ENCODE measurements at places on chromosomes 1 and 21.
A peak's percentile ranks its signal among the peaks of the same experiment; 100 is the strongest.

DNA sequence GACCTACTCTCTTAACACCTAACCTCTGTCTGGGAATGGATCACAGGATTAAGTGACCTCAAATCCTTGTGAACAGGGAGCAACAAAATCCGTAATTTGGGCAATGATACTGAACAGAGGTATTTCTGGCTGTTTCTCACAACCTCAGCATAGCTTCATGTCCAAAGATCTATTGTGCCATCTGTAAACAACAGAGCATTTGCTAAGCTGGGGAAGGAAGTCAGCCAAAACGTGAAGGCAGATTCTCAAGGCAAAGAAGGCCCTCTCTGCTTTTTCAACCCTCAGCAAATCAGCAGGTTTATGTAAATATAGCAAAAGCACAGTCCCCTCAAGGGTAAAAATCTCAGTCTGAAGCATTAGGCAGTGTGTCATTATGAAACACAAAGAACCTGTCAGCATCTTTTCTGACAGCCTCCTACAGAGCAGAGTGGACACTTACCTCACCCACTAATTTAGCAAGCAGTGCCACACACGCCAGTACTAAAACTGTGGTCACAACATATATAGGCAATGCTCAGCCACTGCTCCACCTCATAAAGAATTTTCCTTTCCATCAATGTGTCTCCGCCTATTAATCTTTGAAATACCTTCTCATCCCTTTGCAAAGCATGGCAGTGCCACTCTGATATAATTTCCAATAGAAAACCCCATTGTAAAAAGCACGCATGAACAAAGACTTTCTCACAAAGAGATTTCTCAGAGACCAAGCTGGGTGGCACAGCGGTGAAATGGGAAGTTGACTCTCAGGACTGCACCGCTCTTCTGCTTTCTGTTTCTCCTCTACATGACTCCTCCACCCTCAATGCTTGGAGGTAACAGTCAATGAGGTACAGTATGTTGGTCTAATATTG, 188.0 kb downstream of the RERE start:
- no peak for DNase-seq

DNA sequence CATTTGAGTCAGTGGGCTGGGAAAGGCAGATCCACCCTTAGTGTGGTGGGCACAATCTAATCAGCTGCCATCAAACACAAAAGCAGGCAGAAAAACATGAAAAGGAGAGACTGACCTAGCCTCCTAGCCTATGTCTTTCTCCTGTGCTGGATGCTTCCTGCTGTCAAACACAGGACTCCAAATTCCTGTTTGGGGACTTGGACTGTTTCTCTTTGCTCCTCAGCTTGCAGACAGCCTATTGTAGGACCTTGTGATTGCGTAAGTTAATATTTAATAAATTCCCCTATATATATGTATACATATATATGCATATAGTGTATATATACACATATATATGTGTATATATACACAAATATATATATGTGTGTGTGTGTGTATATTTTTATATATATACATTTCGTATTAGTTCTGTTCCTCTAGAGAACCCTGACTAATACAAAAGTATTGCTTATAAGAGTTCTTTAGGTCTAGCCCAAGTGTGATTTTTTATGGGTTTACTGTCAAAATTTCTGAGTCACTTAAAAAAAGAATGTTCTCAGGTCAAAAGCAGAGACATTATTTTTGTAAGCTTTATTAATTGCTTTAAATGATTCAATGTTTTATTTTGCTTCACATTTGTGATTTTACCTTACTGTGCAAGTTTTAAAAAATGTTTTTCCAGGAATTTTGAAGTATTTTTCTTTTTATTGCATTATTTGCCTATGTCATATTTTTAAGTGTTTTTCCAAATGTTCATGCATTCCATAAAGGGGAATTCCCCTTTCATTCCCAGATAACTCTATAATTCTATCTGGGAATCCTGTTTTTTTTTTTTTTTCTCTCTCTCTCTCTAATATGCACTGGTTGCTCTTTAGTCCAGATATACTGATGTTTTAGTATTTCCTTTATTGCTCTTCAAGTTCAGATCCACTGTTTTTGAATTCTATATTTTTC, 92.1 kb upstream of the ADAMTS5 start:
- DNase-seq: no peak

- peak; percentile 65 for DNase-seq
Measured at GRCh38 chr1:24932284-24932683, 2.2 kb upstream of the RUNX3 start.

GRCh38 chr1:244665771-244666217, 12.9 kb downstream of the DESI2 start:
- DNase-seq: no peak

DNA sequence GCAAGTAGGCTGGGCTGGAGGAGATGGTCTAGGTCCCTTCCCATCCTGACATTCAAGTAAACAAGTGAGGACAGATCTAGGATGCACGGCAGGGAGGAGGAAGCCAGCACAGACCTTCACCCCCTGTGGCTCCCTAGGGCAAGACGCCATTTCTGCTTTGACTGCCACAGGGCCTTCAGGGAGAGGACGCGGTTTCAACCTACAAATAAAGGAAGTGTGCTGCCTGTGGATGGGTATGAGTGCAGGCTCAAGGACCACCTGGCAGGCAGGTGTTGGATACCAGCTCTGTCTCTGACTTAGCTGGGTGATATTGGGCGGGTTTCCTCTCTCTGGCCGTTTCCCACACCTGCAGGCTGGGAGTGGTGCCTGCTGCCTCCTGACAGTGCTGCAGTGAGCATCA, 16.2 kb downstream of the SLC2A1 start:
- no peak for DNase-seq

DNA sequence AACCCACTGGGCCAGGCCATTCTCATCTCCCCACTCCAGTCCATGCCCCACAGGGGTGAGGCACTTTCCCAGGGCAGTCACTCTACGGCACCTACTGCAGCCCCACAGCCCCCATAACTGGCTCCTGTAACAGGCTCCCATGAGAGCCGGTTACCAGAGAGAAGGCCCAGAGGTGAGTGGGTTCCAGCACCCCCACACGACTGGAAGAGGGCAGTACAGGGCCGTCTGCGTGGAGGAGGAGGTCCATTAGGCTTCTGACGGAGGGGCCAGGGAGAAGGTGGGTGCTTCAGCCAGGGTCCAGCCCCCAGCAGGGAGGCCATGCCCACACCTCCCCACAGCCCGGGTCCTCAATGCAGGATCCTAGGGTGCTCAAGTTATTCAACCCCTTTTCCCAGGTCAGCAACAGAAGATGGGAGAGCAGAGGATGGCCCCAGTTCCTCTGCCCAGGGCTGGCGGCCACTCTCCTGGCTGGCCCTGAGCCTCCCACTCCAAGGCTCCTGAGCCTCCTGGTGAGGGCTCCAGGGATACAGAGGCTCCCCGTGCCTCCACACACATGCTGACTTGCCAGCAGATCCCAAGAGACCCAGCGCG, 1.6 kb downstream of the ACAP3 start:
- DNase-seq: no peak

- no peak for DNase-seq
Measured at GRCh38 chr1:1003618-1004419, 3.9 kb upstream of the HES4 start.

GRCh38 chr1:11650331-11650991, 3.8 kb downstream of the FBXO2 start:
- DNase-seq: peak; percentile 74

DNA sequence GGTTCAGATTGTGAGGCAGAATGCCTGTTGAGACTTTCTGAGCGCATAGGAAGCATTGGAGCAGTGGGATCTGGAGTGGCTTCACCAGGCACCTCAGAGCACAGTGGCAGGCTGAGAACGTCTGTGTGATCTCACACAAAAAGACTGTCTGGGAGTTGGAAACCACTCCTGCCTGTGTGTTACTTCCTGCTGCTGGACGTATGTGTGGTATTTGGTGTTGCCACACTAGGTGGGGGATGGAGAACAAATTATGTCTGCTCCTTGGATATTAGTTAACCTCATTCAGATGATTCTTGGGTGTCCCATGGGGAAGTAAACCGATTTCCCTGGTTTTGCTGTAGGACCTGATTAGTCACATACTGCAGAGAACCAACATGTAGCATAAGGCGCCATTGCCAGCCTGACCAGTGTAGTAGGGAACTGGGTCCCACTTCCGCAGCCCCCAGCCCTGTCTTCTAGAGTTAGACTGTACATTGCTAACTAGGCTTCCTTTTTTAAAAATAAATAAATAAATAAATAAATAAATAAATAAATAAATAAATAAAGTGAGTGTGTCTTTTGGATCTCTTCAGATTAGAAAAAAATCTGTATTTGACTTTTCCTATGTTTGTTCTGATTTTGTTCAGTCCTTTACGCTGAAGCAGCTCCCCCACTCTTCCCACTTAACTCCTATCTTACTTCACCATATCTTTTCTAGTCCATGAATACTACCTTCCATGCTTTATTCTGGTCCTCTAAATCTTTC, 26.9 kb downstream of the UCK2 start:
- no peak for DNase-seq

GRCh38 chr1:62954758-62955157, 170.8 kb downstream of the ATG4C start:
- no peak for DNase-seq

DNA sequence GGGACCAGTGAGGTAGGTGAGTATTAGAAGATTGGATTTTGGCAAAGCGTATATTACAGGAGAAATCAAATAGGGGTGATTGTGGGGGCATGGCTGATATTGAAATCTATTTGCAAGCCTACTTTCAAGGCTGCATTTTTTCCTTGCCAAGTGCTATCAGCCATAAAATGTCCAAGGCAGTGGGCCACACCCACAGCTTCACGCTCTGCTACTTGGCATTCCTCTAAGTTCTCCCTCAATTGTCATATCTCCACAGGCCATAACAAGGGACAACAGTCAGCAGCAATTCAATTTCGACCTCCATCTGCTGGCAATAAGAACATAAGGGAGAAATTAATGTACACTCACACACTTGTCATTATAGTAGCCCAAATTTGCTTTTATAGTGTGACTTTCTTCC, 667.1 kb upstream of the PKN2 start:
- no peak for DNase-seq

GRCh38 chr1:45008516-45008915, 2.6 kb downstream of the HECTD3 start:
- no peak for DNase-seq

GRCh38 chr1:194624833-194625232, 1438.4 kb upstream of the B3GALT2 start:
- no peak for DNase-seq

- no peak for DNase-seq
Measured at GRCh38 chr1:50877641-50878040, 82.4 kb downstream of the FAF1 start.

- DNase-seq: no peak
Measured at GRCh38 chr1:9284061-9284460, 8.6 kb upstream of the SPSB1 start.

- DNase-seq: no peak
Measured at GRCh38 chr1:160451859-160452232, 51.5 kb downstream of the VANGL2 start.

DNA sequence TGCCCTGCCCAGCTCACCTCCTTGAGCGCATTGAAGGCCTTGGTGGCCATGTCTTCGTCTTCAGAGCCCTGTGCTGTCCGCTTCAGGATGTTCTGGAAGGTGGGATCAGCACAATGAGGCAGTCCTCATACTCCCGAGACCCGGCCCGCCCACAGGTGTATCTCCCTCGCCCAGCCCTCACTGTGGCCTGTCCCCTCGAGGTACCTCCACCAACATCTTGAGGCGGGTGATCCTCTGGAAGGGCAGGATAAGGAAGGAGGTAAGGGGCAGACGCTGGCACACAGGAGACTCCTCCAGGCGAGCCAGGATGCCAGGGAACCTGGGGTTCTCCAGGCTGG, 7.1 kb downstream of the ARHGEF19 start:
- DNase-seq: no peak

GRCh38 chr1:5312862-5313261, 658.5 kb downstream of the AJAP1 start:
- DNase-seq: no peak

DNA sequence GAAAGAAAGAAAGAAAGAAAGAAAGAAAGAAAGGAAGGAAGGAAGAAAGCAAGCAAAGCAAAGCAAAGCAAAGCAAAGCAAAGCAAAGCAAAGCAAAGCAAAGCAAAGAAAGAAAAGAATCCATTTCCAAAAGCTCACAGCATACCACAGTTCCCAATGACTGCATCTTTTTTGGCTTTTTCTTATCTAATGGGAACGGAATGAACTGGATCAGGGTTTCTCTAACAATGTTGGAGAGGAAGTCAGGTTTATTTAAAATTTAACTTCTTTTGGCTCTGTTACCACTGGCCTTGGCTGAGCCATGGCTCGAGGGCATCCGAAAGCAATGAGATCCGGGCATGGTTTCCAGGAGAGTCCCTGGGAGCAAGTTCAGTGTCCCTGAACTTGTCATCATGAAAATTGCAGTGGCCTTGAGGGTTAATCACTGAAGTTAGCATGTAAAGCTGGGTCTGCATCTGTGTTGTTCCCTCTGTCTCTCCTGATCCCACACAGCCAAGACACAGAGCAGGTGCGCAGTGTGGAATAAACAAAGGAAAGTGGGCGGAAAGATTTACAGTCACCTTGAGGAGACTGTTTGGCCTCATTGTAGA, 34.6 kb upstream of the CTPS1 start:
- no peak for DNase-seq

DNA sequence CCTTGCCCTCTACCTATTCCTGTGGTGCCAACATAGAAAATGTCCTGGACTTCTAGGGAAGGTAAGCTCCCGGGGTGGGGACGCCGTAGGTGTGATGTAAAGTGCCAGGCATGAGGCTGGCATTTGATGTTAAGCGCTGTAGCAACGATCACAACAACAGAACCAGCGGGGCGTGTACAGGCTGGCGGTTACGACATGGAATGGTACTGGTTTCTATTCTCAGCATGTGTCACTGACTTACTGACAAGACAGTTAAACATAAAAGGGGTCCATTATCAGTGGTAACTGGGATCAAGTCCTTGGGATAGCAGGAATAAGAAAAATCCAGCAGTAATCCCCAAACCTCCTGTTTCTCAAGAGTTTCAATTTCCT, 58.9 kb downstream of the TGFBR3 start:
- DNase-seq: no peak

DNA sequence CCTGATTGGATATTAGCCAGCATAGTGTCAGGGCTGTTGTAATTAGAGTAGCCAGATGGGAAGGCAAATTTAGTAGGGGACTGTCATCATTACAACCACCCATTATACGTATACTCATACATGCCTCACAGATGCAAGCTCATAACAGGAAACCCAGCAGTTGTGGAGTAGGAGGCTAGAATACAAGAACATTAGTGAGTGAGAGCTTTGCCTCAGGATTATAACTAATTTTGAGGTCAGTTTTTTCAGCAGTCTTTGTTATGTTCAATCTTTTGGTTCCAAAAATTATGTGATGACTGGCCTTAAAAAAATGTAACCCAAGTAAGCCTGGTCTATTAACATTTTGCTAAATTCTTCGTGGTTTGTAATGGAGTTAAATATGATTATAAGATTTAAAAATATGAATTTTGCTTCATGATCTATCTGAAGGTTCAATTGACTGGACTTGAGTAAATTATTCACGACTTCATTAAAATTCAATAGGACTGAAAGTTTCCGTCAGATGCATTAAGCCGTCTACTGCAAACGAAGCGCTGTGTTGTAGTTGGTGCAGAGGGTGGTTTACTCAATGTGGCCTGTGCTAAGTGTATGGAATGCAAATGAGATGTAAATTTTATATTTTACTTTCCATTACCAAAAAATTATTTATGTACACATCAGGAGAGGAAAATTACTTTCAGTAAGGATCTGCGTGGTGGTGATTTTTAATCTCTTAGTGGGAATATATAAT, 48.8 kb downstream of the KCNK1 start:
- DNase-seq: no peak
